ENCODE measurements at places on chromosomes 5 and 9. TPM values are rescaled to one million over a fixed set of nuclear protein-coding genes. Genes with fewer than 3 reads are reported as not detected.
A peak's percentile ranks its signal among the peaks of the same experiment; 100 is the strongest.

GRCh38 chr5:117411701-117412100 lies 837.1 kb upstream of the SEMA6A start:
- no peak for DNase-seq

DNA sequence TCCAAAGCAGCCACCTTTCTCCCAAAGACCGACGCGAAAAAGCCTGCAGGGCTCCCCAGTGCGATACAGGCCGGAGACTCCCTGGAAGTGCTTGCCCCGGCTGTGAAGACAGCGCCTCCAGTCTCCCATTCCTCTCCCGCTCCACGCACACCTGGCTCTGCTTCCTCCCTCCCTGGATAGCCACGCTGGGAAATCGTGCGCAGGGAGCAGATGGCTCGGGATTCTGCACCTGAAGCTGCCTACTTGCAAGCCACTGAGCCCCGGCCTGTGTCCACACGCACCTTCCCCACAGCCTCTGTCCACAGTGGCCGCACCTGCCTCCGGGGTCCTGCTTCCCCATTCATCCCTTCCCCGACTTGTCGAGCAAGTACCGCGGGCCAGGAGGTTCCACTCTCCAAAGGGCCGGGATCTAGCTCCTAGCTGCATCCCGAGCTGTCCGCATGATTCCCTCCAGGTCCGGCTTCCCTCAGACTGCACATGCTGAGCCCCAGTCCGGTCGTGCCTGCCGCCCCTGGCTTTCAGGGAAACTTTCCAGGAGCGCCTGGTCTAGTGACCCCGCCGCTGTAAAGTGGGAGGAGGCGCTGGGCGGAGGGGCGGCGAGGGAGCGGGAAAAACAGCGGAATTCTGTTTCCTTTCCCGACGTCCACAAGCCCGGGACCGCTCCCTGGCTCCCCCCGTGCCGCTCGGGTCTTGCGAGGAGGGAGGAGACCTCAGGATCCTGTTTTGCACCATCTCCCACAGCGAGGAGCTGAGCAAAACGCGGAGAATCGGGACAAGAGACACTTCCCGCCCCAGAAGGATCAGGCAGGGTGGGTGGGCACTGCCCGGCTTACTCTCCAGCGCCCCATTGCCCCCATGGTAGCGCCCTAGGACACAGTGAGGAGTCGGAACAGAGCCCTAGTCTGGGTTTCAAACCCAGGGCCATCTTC lies 2.0 kb downstream of the SEMA6A start:
- DNase-seq, result peak; percentile 71

DNA sequence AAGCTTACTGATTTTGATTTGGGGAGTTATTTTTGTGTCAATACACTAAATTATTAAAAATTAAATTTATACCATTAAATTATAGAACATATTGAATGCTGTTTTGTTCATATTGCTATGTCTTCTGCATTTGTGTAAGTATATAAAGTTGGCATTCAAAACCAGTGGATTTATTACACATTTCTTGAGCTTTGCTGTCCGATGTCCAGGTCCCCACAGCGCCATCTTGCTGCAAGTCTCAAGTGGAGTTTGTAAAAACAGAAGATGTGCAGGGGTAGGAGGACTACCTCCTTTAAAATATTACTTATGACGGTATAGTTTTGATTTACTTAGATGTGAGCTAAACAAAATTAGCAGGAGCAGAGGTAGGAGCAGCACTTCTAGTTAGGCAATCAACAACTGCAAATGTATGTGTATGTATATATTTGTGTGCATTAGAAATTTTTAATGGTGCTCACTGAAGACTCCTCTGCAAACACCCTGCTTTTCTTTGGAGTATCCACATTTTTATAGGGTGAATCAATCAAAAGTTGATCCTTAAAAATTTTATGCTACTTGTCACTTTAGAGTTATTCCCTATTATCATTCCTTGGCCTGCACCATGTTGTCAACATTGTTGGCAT lies 37.4 kb downstream of the CPEB4 start:
- no peak for DNase-seq

- DNase-seq, result no peak
Measured at GRCh38 chr5:15266229-15266628, 233.8 kb upstream of the FBXL7 start.

DNA sequence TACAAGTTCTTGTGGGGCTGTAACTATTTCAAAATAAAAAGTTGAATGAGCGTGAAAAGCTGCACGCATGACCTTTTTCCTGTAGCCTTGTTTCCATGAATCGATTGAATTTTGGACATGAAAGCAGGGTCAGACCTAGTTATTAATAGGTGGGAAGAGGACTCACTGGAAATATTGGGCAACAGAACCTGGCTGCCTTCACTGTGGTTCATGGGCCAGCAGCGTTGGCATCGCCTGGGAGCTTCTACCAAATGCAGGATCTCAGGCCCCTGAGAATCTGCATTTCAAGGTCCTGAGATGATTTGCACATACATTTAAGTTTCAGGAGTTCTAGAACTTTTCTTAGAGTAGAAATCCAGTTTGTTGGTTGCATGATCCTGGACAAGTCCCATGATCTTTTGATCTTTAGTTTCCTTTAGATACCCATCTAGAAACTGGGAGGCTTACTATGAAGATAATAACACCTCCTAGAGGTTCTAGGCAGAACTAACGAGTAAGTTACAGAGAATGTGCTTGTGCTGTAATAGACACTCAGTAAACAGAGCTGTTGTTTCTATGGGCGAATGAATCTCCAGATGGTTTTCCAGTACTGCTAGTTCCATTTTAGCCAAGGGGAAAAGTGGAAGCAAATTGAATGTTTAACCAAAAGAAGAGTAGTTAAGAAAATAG lies 12.4 kb downstream of the ANKRD33B start:
- DNase-seq, result no peak

DNA sequence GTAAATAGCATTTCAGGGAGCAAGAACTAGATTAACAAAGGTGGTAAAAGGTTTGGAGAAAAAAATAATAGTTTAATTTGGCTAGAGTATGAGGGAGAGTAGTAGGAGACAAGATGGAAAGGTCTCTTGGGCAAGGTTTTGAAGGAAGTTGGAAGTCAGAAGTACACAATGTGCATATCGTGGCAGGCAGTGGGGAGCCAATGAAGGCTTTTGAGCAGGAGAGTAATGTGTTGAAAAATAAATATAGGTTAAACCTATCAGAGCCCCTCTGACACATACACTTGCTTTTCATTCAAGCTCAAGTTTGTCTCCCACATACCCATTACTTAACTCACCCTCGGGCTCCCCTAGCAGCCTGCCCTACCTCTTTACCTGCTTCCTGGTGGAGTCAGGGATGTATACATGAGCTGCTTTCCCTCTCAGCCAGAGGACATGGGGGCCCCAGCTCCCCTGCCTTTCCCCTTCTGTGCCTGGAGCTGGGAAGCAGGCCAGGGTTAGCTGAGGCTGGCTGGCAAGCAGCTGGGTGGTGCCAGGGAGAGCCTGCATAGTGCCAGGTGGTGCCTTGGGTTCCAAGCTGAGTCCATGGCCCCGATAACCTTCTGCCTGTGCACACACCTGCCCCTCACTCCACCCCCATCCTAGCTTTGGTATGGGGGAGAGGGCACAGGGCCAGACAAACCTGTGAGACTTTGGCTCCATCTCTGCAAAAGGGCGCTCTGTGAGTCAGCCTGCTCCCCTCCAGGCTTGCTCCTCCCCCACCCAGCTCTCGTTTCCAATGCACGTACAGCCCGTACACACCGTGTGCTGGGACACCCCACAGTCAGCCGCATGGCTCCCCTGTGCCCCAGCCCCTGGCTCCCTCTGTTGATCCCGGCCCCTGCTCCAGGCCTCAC lies at the start of gene CA9:
CA9 (plus strand) TSS at position 797 of the 893 bp plus-strand sequence; CDS start at position 829, 32 bp downstream.
- DNase-seq, result no peak

DNA sequence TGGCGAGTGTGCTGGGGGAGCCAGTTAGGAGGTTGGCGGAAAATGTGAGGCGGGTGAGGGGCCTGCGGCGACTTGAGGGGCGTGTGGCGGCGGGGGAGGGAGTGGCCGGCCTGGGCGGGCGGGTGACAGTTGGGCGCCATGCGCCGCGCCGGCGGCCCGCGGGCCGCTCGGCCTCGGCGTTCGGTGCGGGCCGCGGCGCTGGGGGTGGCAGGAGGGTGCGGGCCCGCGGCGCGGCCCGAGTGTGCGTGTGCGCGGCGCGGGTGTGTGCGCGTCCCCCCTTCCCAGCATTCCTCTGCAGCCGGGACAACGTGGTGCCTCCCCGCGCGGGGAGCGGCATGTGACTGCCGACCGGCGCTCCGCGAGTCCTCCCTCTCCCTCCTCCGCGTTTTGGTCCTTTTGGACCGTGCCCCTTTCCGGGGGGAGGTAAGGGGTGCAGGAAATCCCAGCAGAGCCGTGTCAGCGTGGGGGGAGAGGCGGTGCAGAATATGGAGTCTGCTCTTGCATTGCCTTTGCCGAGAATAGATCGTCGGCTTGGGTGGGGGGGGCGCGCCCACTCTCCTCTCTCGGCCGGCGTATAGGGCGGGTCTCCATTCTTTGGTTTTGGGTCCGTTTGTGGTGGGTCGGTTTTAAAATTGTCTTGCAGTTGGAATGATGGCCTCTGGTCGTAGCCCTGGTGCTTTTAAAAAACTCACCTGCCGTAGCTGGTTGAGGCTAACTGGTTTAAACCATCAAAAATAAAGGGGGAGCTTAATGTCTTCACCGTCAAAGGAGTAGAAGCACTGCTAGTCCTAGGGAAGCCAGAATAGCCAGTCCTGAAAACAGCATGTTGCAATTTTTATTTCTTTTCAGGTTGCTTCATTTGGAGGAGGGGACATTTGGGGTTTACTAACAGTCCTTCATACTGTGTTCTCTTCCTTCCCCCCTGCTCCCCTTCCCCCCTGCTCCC lies 2.0 kb downstream of the LARP1 start:
- peak; percentile 61 for DNase-seq

- no peak for DNase-seq
Measured at GRCh38 chr9:135244271-135245221, 157.1 kb downstream of the OLFM1 start.

- DNase-seq, result no peak
Measured at GRCh38 chr5:26757941-26758340, 280.4 kb downstream of the CDH9 start.

GRCh38 chr9:14212697-14213420 lies 101.1 kb downstream of the NFIB start:
- DNase-seq, result no peak

The SPATA6L gene
- polyA plus RNA-seq, result 0.53 TPM

The IFNE gene
- polyA plus RNA-seq, result not detected

DNA sequence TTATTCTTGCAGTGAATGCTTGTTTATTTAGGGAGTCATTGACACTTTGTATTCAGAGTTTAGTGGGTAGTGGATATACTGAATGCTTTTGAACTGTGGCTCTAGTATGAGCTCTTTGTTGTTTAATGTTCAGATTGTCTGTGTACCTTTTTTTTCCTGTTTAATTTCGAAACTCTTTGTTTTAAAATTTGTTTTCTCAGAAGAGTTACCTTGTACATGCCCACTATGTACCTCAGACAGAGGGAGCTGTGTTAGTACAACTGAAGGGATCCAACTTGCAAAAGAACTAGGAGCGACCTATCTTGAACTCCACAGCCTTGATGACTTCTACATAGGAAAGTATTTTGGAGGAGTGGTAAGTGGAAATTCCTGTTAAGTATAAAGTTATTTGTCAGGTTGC lies 17.0 kb downstream of the RHOBTB3 start:
- DNase-seq, result no peak

All from hindlimb muscle (tissue), 1 donor.